ENCODE measurements at places on chromosomes 4 and X.
A peak's percentile ranks its signal among the peaks of the same experiment; 100 is the strongest.

GRCh38 chr4:132934911-132935310, 214.2 kb upstream of the PCDH10 start:
- DNase-seq, result no peak

- no peak for DNase-seq
Observed at GRCh38 chr4:26793735-26794134, 66.9 kb upstream of the STIM2 start.

GRCh38 chr4:153426207-153426885, 39.8 kb upstream of the TMEM131L start:
- peak; percentile 85 for DNase-seq

GRCh38 chr4:34790131-34790530, 1454.2 kb downstream of the ARAP2 start:
- peak; percentile 59 for DNase-seq

- DNase-seq, result no peak
Observed at GRCh38 chr4:44196796-44197195, 251.8 kb downstream of the KCTD8 start.

DNA sequence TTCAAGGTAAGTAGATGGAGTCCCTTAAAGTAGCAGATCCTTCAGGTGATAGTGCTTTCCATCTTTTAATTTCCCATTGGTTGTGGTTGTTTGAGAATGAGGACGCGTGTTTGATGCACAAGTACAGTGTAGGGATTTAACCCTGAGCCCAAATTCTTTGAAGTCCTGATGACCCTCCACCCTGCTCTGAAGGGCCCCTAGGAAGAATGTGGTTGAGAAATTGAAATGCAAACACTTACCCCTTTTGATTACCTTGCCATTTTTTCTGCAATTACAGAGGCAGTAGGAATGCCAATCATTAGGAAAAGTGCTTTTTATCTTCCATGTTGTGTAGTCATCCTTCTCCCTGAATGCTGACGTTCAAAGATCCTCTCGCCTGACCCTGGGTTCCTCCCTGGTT, 112.4 kb downstream of the ZNF518B start:
- no peak for DNase-seq
